NCI-H2081 treated with DMSO at 0.1 percent for 48 hours (cell line): ENCODE measurements at places on chromosomes 5 and 9.

- DNase-seq: no peak
Observed at GRCh38 chr5:153237671-153238332, 252.7 kb upstream of the GRIA1 start.

- DNase-seq: no peak
Observed at GRCh38 chr5:174300118-174300940, 254.8 kb downstream of the NSG2 start.

DNA sequence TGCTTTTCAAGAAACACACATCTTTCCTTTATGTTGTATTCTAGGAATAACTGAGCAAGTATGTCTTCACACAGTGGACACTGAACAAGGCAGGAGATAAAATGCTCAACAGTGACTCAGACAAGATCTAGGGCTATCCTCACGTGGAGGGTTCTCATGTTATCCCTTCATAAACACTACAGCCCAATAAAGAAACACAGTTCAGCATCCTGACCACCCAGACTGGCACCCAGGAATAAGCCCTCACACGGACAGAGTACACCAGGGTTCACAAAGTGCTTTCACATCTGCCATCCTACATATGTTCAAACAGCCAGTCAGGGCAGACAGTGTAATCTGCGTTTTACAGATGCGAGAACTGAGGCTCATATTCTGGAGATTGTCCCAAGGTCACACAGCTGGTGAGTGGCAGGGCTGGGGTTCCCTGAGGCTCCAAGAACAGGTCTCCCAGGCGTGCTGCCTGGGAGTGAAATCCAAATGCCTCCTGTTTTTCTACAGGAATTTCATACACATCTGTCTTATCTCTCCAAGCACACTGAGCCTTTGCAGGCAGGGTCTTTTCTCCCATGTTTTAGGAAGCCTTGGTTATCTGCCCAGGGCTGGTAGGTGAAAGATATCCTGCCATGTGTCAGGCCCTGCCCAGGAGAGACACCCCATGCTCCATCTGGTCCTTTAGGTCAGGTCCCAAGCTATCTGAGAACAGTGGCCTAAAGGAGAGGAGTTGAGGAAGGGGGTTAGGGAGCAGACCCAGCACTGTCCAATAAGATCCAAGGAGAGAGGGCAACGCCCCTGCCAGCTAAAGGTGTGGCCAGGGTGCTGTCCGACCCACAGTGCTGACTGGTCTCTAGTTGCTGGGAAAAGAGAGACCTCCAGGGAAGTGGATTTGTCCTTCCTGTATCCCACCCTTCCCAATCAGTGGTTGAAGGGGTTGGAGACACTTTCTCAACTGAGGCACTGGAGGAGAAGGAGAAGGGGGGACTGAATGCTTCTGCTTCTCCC, 47.9 kb upstream of the XPA start:
- DNase-seq: no peak

- DNase-seq: no peak
Observed at GRCh38 chr5:142618130-142618523, 67.8 kb downstream of the FGF1 start.

DNA sequence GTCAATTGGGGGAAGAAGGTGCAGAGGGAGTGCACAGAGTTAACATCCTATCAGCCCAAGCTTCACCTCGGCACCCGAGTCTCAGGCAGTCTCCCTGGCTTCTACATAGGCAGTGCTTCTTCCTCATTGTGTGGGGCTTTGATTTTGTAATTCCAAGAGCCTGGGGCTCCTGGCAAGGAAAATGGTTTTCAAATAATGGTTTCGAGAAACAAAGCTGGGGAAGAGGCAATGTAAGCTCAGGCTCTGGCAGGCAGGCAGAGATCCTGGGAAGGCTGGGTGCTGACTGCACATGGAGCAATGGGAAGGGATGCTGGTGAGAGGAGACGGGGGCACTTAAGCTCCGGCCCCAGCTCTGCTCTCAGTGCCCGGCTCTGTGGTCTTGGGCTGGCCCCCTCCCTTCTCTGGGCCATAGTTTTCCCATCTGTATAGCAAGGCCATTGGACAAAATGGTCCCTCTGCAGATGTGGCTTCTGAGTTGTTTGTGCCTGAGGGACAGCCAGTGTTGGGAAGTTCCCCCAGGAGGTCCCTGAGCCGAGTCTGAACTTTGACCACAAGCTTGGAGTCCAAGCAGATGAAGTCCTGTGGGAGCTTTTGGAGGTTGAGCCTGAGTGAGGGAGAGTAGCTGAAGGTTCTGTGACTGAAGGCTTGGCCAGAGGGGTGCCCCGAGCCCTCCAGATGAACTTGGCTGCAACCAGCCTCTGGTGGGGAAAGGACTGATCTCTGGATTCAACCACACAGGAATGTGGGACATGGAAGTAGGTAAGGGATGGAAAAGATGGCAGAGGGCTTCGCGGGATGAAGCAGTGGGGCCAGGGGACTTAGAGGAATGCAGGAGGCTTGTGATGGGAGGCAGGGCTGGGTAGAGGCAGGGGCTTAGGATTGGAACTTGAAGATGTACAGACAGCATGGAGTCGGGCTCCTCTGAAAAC, 28.5 kb upstream of the IL17B start:
- DNase-seq: no peak
